Dermis microvascular lymphatic vessel endothelial cell (primary cell): ENCODE measurements at places on chromosomes 12 and 14. TPM values are rescaled to one million over a fixed set of nuclear protein-coding genes. Genes with fewer than 3 reads are reported as not detected.
A peak's percentile ranks its signal among the peaks of the same experiment; 100 is the strongest.

KLHDC1 gene
- total RNA-seq, result 0.90 and 1.5 TPM in 2 replicates

GRCh38 chr12:4215229-4216186 is 58.1 kb upstream of the CCND2 start:
- no peak for DNase-seq

GRCh38 chr14:24430143-24430681 is 458 bp downstream of the KHNYN start:
- peak; percentile 82 for DNase-seq

GRCh38 chr12:105330931-105331804 is 677 bp downstream of the C12orf75 start:
- no peak for DNase-seq

DNA sequence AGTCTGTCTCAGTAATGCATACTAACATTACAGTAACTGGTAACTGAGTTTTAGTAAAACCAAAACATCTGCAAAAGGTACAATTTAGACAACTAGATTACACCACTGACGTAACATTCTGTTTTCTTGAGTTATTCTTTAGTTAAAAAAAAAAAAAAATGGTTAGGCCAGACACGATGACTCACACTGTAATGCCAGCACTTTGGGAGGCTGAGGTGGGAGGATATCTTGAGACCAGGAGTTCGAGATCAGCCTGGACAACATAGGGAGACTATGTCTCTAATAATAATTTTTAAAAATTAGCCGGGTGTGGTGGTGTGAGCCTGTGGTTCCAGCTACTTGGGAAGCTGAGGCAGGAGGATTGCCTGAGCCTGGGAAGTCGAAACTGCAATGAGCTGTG is 34.1 kb downstream of the AP5M1 start:
- no peak for DNase-seq

GRCh38 chr14:23828001-23828400 is 125.6 kb upstream of the DHRS4 start:
- DNase-seq, result no peak

GRCh38 chr12:68425998-68426397 is 93.8 kb upstream of the MDM1 start:
- DNase-seq, result no peak

GRCh38 chr12:121214855-121215745 is 5.2 kb downstream of the P2RX4 start:
- DNase-seq, result peak; percentile 89

- DNase-seq, result no peak
Measured at GRCh38 chr12:700016-700415, 36.8 kb upstream of the NINJ2 start.

DNA sequence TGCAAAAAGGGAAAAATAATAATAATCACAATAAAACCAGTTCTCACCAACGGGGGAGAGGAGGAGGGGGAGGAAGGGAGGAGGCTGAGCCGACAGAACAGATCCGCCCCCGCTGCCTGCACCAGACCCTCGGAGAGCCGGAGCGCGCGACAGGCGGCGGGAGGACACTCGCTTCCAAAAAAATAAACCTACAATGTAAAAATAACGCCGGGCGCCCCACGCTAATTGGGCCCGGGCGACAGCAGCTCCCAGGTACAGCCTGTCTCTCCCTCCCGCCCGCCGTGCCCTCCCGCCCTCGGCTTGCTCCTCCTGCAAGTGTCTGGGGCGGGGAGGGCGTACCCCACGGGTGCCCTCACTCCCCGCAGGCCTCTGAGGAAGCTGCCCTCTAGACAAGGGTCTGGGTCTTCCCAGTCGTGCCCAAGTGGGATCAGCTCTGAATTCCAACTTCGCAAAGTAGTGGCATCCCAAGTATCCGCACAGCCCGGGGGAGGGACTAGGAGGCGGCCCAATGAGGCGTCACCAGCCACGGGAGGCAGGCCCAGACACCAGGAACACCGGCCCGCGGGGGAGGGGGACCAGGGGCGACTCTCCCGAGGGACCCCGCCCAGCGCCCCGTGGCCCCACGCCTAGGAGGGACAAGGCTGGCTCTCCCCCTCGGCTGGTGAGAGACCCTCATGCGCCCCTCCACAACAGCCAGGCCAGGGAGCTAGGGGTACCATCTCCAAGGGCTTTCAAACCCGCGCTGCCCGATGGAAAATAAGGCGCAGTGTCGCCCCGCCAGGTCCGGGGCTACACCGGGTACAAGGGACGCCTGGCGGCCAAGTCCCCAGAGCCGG is 1.0 kb downstream of the NCOR2 start:
- DNase-seq, result peak; percentile 84

DNA sequence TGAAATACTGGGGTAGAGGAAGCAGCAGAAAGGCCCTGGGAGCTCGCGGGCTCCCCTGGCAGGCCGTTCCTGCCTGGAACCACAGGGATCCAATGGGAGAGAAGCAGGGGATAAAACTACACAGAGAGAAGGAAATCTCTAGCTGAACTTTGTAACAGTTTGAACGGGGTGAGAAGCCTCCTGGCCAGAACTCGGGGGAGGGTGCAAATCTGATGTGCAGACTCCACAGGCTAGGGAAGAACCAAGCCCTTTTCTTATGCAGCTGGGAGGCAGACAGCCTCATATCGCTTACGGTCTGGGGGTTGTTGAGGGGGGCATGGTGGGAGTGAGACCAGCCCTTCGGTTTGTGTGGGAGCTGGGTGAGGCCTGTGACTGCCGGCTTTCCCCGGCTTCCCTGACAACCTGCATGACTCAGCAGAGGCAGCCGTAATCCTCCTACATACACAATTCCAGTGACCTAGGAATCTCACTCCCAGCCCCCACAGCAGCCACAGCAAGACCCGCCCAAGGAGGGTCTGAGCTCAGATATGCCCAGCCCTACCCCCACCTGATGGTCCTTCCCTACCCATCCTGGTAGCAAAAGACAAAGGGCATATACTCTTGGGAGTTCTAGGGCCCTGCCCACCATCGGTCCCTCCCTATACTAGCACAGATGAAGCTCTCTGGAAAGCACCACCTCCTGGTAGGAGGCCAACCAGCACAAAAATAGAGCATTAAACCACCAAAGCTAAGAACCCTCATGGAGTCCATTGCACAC is 143.0 kb downstream of the TMTC1 start:
- no peak for DNase-seq

- DNase-seq, result no peak
Measured at GRCh38 chr12:72485017-72485701, 213.0 kb downstream of the TRHDE start.

DNA sequence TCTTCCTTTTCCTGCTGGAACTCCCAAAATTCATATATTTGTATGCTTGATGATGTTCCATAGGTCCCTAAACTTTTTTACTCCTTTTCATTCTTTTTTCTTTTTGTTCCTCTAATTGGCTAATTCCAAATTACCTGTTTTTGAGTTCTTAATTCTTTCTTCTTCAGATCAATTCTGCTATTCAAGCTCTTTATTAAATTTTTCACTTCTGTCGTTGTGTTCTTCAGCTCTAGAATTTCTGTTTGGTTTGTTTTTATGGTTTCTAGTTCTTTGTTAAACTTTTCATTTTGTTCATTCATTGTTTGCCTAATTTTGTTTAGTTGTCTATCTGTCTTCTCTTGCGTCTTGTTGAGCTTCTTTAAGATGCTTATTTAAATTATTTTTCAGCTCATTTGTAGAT is 154.8 kb downstream of the TPH2 start:
- no peak for DNase-seq

GRCh38 chr12:130128790-130129735 is 33.2 kb upstream of the FZD10 start:
- DNase-seq, result no peak

DNA sequence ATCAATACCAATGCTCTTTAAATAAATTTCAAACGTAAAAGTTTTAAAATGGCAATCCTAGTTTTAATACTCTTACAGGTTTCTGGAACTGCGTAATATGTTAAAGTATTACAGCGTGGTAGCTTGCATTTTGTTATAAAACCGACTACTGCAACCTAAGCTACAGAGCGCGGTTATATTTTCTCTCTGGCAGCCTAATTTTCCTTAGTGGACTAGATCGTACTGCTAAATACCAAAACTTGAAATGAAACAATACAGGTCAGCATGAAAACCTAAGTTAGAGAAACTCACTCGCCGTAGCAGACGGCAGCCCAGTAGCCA is 1.2 kb downstream of the CCDC92 start:
- DNase-seq, result no peak

DNA sequence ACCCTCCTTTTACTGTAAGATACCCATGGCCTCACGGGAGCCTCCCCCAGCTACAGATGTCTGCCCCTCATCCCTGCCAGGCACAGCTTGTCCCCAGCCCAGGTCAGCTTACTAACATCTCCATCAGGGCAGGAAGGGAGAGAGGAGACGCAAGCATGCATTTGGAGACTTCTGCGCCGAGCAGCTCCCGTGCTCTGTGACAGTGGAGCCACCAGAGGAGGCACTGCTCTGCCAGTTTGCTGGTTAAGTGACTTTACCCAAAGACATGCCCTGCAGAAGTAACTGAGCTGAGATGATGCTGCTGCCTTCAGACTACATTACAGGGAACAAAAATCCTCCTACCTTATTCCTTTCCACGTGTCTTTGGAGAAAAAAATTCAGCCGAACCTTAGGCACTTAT is 133.4 kb downstream of the ESRRB start:
- no peak for DNase-seq

GRCh38 chr14:76708028-76708427 is 53.2 kb upstream of the VASH1 start:
- DNase-seq, result no peak

DNA sequence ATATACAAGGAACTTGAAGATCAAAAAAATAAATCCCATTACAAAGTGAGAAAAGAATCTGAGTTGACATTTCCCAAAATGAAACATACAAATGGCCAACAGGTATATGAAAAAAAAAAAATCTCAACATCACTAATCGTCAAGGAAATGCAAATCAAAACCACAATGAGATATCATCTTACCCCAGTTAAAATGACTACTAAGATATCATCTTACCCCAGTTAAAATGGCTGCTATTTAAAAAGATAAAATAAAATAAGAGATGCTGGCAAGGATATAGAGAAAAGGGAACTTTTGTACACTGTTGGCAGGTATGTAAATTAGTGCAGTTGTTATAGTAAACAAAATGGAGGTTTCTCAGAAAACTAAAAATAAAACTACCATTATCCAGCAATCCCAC is 44.4 kb downstream of the PLEKHG7 start:
- DNase-seq, result no peak

DNA sequence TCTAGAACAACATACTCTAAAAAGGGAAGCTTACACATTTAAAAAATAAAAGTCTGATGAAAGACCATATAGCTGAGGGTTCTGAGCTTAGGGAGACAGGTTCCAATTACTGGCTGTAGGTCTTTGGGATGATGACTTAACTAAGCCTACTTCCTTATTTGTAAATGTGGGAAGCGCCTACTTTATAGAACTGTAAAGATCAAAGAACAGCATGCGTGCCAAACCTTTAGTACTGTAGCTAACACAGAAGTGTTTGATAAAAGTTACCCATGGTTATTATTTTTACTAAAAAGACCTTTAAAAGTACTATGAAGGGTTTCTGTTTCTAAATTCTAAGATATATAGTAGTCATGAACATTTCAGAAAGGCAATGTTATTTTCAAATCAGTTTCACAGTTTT is 35.7 kb downstream of the STK38L start:
- no peak for DNase-seq
